ENCODE measurements at places on chromosomes 11 and 22. TPM values are rescaled to one million over a fixed set of nuclear protein-coding genes. Genes with fewer than 3 reads are reported as not detected.

MMP11 gene
- polyA plus RNA-seq, result 6.6 TPM

MMP12 gene
- not detected for polyA plus RNA-seq

CHADL gene
- 0.63 TPM for polyA plus RNA-seq

MAFF gene
- 1.5 TPM for polyA plus RNA-seq

GGTLC2 gene
- not detected for polyA plus RNA-seq

SCGB2A2 gene
- polyA plus RNA-seq, result not detected

ZBTB16 gene
- 9.7 TPM for polyA plus RNA-seq

BAD gene
- polyA plus RNA-seq, result 53.2 TPM

C11orf42 gene
- not detected for polyA plus RNA-seq

DRD4 gene
- not detected for polyA plus RNA-seq

ZNRF3 gene
- polyA plus RNA-seq, result 0.16 TPM

OR4A16 gene
- polyA plus RNA-seq, result not detected

MAPK8IP2 gene
- polyA plus RNA-seq, result not detected

NDUFV1 gene
- polyA plus RNA-seq, result 121 TPM

Measured in IgD-negative memory B cell (primary cell).